BJ (cell line): ENCODE measurements at places on chromosomes 3 and 15. TPM values are rescaled to one million over a fixed set of nuclear protein-coding genes. Genes with fewer than 3 reads are reported as not detected.

DNA sequence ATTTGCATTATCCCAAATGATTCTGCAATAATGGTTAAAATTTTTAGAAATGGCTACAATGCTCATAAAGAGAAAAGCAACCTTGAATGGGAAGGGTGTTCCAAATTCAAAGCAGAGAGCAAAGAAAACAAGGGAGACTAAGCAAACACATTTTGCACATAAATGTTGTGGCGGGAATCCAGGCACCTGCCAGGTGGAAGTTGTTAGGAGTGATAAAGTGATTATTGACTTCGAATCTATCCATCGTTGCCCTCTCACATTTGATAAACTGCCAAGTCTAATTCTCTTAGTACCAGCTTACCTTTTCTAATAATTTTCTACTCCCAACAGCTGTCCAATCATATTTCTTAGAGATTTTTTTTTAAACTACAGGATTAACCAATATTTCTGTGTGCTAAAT, 244.5 kb downstream of the CACNA2D3 start:
- no peak for DNase-seq

GRCh38 chr15:26773917-26774316, 1.1 kb upstream of the GABRB3 start:
- DNase-seq: no peak

- no peak for DNase-seq
These were observed 41.7 kb downstream of the RBMS3 start for GRCh38 chr3:29322586-29322985.

- DNase-seq: no peak
These were observed 470.5 kb upstream of the THBS1 start for GRCh38 chr15:39110336-39110735.

C3orf62 gene
- 2.1 TPM in 2 replicates for polyA plus RNA-seq

DNA sequence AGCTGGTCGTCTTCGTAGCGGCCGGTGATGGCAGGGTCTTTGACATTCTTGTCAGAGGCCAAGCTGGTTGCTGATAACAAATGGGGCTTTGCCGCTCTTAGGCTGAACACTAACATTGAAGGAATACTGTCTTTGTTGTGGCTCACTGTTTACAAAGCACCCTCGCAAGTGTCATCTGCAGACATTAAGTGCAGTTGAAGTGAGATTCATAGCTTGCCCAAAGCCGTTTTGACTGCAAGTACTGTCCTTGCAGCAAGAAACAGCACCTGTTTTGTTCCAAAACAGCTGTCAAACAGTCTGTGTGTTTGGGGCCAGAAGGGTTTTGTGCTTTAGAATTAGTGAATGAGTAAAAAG, 568 bp downstream of the SENP2 start:
- DNase-seq: no peak

- no peak for DNase-seq
These were observed 4.4 kb upstream of the SYNM start for GRCh38 chr15:99100245-99101173.
